ENCODE measurements at places on chromosomes 7 and 10.
A peak's percentile ranks its signal among the peaks of the same experiment; 100 is the strongest.

GRCh38 chr10:6446711-6447110 lies 133.4 kb downstream of the PRKCQ start:
- H3K27me3 ChIP-seq: no peaks in the 10 kb centered on the region
- H3K27ac ChIP-seq: peak overlapping the region; percentile 2
- H3K4me3 ChIP-seq: no peak overlapping the region
- peaks cover 33% of the 10 kb centered on the region for H3K4me1 ChIP-seq

DNA sequence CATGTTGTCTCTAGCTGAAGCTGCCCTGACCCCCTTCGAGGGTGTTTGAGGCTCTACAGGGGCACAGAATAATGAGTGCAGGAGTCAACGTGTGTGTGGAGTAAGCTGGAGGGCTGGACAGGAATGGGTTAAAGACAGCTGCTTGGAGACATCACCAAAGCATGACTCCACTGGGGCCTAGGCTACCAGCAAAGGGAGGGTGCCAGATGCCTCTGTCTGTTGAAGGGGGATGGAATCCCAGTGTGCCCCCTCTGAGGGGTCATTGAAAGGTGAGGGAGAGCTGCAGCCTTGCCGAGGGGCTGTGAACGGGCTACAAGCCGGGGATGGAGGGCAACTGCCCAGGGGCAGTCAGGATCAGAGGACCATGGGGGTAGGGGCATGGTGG lies 51.7 kb upstream of the PODXL start:
- peaks cover 54% of the 10 kb centered on the region for H3K27me3 ChIP-seq
- peaks cover 7% of the 10 kb centered on the region for H3K4me1 ChIP-seq
- DNase-seq: no peak
- no peaks in the 10 kb centered on the region for H3K36me3 ChIP-seq
- no peak overlapping the region for H3K27ac ChIP-seq
- no peak overlapping the region for H3K4me3 ChIP-seq

DNA sequence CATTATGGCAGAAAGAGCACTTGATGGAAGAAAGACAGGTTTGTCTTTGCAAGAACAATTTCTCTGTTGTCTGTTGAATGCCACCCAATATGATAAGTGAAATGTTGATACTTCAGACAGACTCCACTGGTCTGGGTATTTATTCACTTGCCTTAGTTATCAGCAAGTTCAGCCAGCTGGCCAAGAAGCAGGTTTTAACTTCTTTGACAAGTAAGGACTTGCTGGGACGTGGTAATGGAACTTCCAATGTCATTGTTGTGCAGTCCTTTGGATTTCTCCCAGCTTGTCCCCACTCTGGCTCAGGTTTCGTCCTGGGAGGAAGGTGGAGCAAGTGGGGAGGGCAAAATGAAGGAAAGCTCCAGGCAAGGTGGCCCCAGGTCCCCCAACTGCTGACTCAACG lies 497.4 kb downstream of the RPS24 start:
- no peak overlapping the region for H3K4me3 ChIP-seq
- peaks cover 34% of the 10 kb centered on the region for H3K27me3 ChIP-seq
- no peak overlapping the region for H3K27ac ChIP-seq
- no peaks in the 10 kb centered on the region for H3K36me3 ChIP-seq

- no peak overlapping the region for H3K4me3 ChIP-seq
- H3K27ac ChIP-seq: no peak overlapping the region
- H3K36me3 ChIP-seq: no peaks in the 10 kb centered on the region
- no peak for DNase-seq
- H3K27me3 ChIP-seq: peaks cover 34% of the 10 kb centered on the region
- no peaks in the 10 kb centered on the region for H3K4me1 ChIP-seq
These were observed 38.3 kb downstream of the WIPF3 start for GRCh38 chr7:29844559-29844958.

GRCh38 chr10:124680675-124681074 lies 63.5 kb downstream of the FAM53B start:
- peaks cover 36% of the 10 kb centered on the region for H3K36me3 ChIP-seq
- H3K4me3 ChIP-seq: no peak overlapping the region
- H3K27me3 ChIP-seq: no peaks in the 10 kb centered on the region
- H3K27ac ChIP-seq: peak overlapping the region; percentile 61
- peaks cover 82% of the 10 kb centered on the region for H3K4me1 ChIP-seq

GRCh38 chr7:45359776-45360175 lies 202.2 kb downstream of the RAMP3 start:
- H3K4me1 ChIP-seq: no peaks in the 10 kb centered on the region
- no peaks in the 10 kb centered on the region for H3K36me3 ChIP-seq
- H3K27me3 ChIP-seq: peaks cover 53% of the 10 kb centered on the region
- no peak overlapping the region for H3K4me3 ChIP-seq
- no peak overlapping the region for H3K27ac ChIP-seq

DNA sequence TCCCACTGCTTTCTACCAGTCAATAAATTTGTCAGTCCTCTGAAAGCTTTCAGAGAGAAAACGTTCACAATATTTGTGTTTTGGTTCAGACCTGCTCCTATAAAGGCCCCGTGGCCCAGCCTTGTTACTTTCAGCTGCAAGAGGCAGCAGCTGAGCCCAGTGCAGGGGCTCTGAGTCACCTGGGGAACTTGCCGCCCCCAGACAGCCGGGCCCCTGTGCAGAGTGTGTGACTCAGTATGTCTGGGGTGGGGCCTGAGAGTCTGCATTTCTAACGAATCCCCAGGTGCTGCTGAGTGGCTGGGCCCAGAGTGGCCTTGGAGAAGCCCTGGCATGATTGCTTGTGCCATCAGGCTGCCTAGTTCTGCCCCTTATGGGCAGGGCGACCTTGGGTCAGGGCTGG lies 303.5 kb downstream of the PAXIP1 start:
- no peaks in the 10 kb centered on the region for H3K36me3 ChIP-seq
- no peak overlapping the region for H3K27ac ChIP-seq
- no peaks in the 10 kb centered on the region for H3K4me1 ChIP-seq
- no peak for DNase-seq
- no peak overlapping the region for H3K4me3 ChIP-seq
- H3K27me3 ChIP-seq: no peaks in the 10 kb centered on the region

DNA sequence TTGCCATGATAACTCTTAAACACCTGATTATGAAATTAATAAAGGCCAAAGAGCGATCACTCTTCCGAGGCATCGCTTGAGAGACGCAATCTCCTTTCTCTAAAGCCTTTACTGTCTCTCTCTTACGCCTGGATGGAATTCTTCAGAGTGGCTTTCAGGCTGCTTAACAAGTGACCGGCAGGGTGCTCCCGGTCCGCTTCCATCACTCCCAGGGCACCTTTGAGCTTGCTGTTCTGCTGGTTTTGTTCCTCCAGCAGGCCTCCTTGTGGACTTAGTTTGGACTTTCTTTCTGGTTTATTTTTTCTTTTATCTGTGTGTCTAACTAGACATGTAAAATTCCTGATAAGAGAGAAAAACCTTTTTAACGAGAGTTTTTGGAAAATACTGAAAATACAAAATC lies 60.9 kb downstream of the MRPL32 start:
- H3K4me3 ChIP-seq: no peak overlapping the region
- H3K27ac ChIP-seq: no peak overlapping the region
- peaks cover 53% of the 10 kb centered on the region for H3K27me3 ChIP-seq
- H3K36me3 ChIP-seq: no peaks in the 10 kb centered on the region

All from central memory CD8-positive, alpha-beta T cell (primary cell).